ENCODE measurements at places on chromosomes 12 and 14.

- DNase-seq, result no peak
Measured at GRCh38 chr12:46847001-46847400, 21.2 kb upstream of the SLC38A4 start.

DNA sequence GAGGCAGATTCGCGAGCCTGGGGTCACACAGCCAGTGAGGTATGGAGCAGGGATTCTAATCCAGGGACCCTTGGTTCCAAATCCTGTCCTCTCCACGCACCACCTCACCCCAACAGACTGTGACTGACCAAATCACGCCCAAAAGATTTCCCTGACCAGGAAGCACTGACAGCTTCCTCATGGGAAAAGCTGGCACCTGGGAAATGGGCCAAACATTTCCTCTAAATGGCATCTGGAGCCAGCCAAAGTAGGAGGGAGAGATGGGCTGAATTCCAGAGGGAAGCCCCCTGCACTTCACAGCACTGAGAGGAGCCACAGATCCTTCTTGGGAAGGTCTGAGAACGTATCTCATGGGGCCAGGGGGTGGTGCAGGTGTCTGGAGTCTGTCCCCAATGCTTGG, 28.8 kb downstream of the CCDC92 start:
- DNase-seq, result no peak

DNA sequence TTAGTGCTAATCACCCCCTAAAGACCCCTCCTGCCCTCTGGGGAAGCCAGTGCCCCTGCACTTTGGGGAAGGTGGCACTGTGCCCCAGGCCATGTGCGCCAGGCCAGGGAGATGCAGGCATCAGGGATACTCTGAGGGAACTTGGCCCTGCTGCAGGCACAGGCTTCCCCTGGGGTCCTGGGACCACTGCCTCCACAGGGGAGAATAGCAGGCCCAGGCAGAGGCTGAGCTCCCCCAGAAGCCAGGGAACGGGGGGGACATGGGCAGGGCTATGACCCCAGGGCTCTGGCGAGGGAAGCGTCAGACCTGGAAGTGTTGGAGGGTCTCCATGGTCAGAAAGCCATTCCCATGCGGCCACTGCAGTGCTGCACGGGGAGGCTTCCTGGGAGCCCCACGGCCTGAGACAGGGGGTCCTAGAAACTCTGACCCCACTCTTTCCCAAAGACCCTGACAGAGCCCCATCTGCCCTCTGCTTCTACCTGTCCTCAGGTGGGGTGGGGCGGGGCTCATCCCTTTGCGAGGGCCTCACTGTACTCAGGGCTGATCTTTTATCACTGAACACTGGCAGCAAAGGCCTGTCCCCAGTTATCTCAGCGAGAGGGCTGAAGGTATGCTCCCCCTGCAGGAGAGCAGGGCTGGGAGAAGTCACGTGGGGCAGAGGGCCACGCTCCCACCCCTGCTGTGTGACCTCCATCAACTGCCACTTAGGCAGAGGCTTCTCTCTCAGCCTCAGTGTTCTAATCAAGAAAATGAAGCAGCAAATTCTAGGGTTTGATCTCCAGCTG, 160.0 kb downstream of the CALM1 start:
- DNase-seq, result no peak

GRCh38 chr14:102539544-102540314, 30.2 kb upstream of the ANKRD9 start:
- peak; percentile 71 for DNase-seq

- DNase-seq, result no peak
Measured at GRCh38 chr14:79690960-79691359, 520.3 kb downstream of the DIO2 start.

DNA sequence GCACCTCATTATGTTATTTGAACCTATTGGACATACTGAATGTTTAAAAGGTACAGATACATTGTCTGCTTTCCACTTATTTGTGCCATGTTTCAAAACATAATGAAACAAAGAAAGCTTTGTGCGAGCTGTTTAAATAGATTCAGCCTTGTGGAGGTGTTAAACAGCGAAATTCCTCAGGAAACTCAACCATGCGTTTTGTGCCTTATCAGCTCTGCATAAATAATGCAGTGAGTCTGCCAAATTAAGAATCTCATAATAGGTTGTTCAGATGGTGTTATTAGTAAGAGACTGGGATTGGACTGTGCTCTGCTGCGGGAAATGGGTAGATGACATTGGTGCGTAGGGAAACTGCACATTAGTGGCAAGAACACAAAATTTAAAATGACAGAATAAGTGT, 163.7 kb upstream of the CLEC14A start:
- no peak for DNase-seq

DNA sequence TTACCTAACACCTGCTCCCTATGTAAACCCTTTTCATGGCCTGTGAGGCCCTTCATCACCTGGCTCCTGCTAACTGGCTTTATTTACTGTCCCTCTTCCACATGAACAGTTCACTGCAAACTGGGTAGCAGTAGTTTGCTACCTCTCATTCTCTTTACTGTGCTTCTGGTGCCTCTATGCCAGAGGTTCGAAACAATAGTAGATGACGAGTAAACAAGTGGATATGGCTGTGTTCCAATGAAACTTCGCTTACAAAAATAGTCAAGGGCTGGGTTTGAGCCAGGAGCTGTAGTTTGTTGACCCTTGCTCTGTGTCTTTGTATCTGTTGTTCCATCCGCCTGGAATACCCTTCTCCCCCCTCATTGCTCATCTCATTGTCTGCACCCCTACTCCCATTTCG, 233.6 kb upstream of the RMST start:
- no peak for DNase-seq

- DNase-seq, result peak; percentile 8
Measured at GRCh38 chr14:77139540-77140358, 1.8 kb downstream of the ZDHHC22 start.

DNA sequence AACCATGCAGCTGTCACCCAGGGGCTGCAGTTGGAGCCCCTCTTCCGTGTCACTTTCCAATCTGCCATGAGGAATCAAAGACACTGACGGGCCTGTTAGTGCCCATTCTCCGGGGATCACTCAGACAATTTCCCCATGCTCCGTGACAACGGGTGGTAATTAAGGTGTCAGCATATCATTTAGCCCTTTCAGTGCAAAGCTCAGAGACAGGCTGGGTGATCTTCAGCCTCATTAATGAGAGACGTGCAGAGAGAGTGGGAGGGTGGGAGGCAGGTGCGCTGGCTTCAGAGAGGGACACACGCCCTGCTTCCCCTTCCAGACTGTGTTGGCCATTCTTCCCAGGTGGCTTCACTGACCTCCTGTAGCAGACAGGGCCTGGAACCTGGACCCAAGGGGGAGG, 58.7 kb downstream of the MVK start:
- DNase-seq, result no peak

DNA sequence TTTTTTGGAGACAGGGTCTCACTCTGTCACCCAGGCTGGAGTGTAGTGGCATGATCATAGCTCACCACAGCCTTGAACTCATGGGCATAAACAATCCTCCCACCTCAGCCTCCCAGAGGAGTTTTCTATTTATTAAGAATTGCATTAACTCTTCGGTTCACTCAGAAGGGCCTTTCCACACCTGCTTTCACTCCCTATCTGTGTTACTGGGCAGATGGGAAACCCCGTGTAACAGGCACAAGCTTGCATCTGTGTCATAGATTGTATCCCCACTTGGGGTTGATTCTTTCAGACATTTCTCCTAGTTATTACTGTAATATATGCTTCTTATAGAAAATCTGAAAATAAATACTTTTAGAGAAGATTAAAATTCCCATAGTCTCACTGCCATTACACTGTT, 38.7 kb downstream of the STX2 start:
- DNase-seq, result no peak

- peak; percentile 8 for DNase-seq
Measured at GRCh38 chr14:28142400-28143015, 624.1 kb upstream of the FOXG1 start.

- no peak for DNase-seq
Measured at GRCh38 chr12:116800918-116801317, 62.8 kb downstream of the RNFT2 start.

- peak; percentile 79 for DNase-seq
Measured at GRCh38 chr12:127263621-127264020, 1003.3 kb upstream of the TMEM132C start.

- no peak for DNase-seq
Measured at GRCh38 chr14:103122947-103123633, at the start of gene TNFAIP2. TNFAIP2 (plus strand) TSS chr14:103123461; CDS start chr14:103126458, 2,997 bp downstream.

DNA sequence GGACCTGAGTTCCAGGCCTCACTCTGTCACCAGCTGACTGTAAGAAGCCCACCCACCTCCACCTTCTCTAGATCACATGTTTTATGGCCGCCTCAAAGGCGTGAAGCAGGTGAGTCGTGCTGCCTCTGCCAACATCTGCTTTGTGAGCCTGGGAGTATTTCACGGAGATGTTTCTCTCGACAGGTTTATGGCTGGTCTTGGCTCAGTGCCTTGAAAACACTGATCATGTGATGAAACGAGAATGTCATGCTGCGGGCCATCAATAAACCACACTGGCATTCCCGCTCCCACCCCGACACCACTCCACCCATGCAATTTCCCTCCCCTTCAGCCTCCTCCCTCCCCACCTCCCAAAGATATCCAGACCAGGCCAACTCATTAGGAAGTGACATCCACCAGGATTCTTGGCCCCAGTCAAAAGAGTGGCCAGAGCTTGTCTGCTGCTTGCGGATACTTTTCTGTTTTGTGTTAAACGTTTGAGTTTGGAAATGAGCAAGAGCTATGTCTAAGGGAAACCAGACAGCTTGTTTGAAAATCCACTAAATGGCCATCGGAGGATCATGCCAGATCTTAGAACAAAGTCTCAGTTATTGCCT, 53.8 kb upstream of the NTF3 start:
- no peak for DNase-seq

DNA sequence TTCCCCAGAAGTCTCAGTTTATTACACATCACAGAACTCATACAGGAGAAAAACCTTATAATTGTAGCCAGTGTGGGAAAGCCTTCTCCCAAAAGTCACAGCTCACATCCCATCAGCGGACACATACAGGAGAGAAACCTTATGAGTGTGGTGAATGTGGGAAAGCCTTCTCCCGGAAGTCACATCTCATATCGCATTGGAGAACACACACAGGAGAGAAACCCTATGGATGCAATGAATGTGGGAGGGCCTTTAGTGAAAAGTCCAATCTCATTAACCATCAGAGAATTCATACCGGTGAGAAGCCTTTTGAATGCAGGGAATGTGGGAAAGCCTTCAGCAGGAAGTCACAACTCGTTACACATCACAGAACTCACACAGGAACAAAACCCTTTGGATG, 20.1 kb downstream of the ZNF84 start:
- peak; percentile 13 for DNase-seq
